ENCODE measurements at places on chromosomes 11 and 22.

- DNase-seq, result no peak
Measured at GRCh38 chr11:16981651-16982194, 32.5 kb downstream of the PLEKHA7 start.

DNA sequence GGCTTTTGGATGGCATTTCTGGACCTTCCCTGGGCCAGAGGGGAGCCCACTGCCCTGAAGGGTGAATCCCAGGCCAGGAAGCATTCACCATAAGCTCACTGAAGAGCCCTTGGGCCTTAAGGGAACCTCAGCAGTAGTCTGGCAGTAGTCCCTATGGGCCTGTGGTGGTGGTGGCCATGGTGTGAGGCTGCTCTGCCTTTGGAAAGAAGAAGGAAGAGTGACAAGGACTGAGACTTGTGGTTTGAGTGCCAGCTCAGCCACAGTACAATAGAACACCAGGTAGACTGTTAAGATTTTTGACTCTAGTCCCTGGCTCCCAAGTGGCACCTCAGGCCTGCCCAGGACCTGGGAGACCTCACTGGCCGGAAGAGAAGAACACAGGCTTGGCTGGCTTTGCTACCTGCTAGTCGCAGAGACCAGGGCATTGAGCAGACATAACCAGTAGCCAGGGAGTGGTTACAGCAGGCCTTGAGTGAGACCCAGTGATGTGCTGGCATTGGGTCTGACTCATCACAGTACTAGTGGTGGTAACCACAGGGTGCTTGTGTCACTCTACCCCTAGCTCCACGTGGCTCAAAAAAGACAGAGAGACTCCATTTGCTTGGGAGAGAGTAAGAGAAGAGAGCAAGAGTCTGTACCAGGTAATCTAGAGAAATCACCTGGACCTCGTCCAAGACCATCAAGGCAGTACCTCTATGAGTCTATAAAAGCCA, 259.8 kb upstream of the BLID start:
- no peak for DNase-seq

- DNase-seq, result no peak
Measured at GRCh38 chr11:112174789-112175598, at the start of gene BCO2. BCO2 (plus strand) TSS chr11:112175512; CDS start chr11:112175602, 90 bp downstream.

DNA sequence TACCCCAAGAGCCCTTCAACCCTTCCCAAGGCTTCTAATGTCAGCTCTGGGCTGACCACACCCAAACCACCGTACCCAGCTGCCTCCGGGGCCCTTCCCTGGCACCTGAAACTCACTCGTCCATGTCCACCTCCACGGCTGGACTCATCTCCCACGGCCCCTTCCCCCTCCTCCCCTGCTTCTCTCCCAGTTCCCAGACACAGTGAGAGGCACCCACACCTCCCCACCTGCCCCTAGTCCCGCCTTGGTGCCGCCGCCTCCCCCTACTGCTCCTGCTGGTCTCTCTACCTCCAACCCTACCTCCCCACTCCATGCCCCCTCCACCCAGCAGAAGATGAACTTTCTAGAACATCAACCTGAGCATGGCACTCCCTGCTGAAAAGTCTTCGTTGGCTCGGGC, 39.5 kb downstream of the ELFN2 start:
- DNase-seq, result no peak

- no peak for DNase-seq
Measured at GRCh38 chr11:64891880-64892279, 13.5 kb upstream of the EHD1 start.

- DNase-seq, result no peak
Measured at GRCh38 chr11:20715464-20715863, 46.1 kb downstream of the NELL1 start.

DNA sequence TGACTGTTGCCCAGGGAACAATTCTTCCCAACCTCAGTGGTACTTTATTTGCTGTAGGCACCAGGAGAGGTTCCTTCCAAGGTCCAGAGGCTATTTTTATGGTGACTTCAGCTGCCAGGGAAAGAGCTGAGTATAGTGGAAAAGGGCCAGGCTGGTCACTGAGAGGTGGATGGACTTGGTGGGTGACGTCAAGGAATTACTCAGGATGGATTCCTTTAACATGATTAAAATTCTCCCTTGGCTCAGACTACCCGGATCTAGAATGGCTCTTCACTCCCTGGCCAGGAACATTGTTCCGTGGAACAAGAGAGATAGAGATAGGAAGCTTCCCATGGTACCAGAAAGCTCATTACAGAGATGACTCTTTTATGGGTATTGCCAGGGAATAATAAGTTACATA, 8.7 kb upstream of the CALCA start:
- DNase-seq, result no peak

GRCh38 chr22:17896586-17896985, 122.3 kb upstream of the BID start:
- DNase-seq, result no peak

DNA sequence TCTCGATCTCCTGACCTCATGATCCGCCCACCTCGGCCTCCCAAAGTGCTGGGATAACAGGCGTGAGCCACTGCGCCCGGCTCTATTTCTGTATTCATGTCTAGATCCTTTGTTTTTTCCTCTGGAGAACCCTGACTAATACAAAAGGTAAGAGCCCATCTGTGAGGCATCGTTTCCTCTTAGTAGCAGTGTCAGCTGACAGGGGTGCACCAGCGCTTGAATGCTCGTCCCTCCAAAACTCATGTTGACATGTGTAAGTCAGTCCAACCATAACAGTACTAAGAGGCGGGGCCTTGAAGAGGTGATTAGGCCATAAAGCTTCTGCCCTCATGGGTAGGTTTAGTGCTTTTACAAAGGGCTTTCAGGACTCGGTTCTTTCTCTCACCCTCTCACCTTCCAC, 470.1 kb upstream of the B3GAT1 start:
- no peak for DNase-seq

- DNase-seq, result no peak
Measured at GRCh38 chr11:38131535-38131934, 1533.5 kb upstream of the RAG2 start.

GRCh38 chr11:104490182-104490581, 326.2 kb upstream of the PDGFD start:
- no peak for DNase-seq

DNA sequence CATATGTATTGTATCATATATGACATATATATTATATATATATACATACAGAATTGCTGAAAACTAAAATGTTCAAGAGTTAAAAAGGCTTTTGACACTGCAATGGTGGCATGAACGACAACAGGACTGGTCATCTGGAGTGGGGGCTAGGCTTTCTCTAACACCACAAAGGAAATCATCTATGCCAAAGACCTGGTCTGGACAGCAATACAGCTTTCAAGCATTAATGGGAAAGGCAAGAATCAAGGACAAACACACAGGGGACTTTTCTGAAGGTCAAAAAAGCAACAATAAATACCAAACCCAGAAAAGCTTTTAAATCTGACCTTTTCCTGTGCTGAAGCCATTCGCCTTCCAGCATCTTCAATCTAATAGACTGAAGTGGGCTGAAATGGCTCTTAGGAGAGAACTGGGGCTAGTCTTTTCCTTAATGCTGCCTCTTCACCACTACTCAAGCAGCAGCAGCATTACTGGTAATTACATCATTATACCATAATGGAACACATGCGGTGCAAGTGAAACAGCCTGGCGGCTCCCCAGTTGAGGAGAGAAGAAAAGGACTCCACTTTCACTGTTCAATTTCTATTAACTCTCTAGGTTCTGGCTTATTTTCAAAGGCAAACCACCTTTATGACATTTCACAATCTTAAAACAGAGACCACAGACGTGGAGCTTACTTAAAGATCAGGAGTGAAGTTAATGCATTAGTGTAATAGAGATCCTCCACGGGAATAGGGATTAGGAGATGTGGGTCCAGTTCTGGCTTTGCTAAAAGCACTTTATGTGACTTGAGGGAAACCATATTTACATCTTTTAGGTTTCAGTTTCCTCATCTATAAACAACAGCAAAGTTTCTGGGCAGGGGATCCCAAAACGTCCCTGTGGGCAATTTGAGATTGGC, 63.0 kb downstream of the GAB2 start:
- DNase-seq, result no peak

GRCh38 chr22:27149921-27150543, 492.6 kb downstream of the MIAT start:
- no peak for DNase-seq

GRCh38 chr11:14184028-14184940, 174.7 kb downstream of the RRAS2 start:
- DNase-seq, result no peak

GRCh38 chr22:36966851-36967540, 52.3 kb downstream of the TST start:
- DNase-seq, result no peak

All from activated CD4-positive, alpha-beta T cell treated with anti-CD3 and anti-CD28 coated beads, Interleukin-2, amount 50 U/mL, for 24 hours (primary cell).